ENCODE measurements at places on chromosomes 13 and 19. TPM values are rescaled to one million over a fixed set of nuclear protein-coding genes. Genes with fewer than 3 reads are reported as not detected.

DNA sequence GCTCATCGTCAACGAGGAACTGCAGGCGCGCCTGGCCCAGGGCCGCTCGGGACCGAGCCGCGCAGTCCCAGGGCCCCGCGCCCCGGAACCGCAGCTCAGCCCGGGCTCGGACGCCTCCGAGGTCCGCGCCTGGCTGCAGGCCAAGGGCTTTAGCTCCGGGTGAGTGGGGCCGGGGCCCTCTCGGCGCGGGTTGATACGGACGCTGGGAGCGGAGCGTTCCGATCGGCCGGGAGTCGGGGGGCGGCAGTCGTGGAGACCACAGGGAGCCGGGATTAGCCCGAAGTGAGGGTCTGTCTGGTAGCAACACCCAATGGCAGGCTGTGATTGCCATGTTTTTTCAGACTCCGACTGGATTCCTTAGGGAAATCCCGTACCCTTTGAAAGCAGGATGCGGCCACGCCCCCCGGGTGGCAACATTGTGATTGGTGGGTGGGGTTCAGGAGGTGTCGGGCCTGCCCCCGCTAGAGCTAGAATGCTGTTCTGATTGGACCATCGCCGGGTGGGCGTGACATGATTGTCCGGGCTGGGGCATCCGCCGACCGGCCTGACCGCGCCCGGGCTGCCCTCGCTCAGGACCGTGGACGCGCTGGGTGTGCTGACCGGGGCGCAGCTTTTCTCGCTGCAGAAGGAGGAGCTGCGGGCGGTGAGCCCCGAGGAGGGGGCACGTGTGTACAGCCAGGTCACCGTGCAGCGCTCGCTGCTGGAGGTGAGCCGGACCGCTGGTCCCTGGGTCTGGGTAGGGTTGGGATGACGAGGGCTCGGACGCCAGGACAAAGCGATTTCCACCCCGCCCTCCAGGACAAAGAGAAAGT, 11.3 kb downstream of the EPS8L1 start:
- DNase-seq, result peak; percentile 97

RNF17 gene
- polyA plus RNA-seq, result not detected

DNA sequence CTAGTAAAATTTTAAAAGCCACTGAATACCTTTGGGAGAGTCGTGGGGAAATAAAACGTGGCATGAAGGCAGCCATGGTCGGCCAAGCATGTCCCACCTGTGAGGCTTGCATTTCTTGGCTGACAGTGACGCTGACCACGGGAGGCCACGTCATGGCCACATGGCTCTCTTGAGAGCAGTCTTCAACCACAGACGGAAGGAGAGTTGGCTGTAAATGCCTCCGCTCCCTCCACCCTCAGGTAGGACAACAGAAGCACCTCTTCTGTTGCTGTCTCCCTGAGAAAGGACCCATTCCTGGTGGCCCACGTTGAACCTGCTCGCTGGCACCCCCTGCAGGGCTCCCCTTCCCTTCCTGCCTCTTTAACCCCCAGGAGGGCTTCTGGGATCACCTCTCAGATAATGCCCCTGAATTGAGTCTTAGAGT, 10.6 kb upstream of the LRRC25 start:
- no peak for DNase-seq

CACNG6 gene
- not detected for polyA plus RNA-seq

DNA sequence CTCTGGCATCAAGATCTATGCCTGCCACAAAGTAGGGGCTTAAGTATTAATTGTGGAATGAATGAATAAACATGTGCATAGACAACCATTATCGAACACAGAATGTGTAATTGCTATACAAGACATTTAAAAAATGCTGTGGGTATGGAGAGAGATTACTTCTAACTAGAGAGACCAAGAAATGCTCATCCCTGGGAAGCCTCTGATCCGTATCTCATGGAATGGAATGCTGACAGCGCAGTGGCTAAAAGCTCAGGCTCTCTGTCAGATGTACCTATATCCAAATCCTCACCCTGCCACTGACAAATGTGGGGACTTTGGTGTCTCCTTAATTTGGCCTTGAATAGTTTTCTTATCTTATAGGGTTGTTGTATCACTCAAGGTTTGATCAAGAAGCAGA, 22.7 kb upstream of the MBNL2 start:
- DNase-seq, result no peak

CRX gene
- not detected for polyA plus RNA-seq

CD79A gene
- 0.49 TPM for polyA plus RNA-seq

- no peak for DNase-seq
Measured at GRCh38 chr13:113978741-113979481, 5.0 kb upstream of the C13orf46 start.

ZNF429 gene
- 9.4 TPM for polyA plus RNA-seq

WDR87 gene
- not detected for polyA plus RNA-seq

DNA sequence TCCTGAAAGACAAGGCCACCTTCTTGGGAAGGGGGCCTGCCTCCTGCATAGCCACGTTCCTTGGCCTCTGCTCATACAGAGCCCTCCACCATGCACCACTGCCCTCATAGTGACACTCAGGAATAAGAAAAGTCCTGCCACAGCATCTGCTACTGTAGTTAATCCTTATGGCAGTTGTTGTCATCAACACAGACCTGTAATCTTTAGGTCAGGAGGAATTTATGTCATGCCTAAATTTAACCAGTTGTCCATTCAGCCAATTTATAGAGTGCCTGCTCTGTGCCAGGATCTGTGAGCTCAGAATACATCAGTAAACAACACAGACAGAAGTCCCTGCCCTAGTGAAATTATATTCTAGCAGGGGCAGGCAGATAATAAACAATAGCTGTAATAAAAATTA, 44.4 kb downstream of the FAM124A start:
- no peak for DNase-seq
